ENCODE measurements at places on chromosomes 13 and 19.
A peak's percentile ranks its signal among the peaks of the same experiment; 100 is the strongest.

DNA sequence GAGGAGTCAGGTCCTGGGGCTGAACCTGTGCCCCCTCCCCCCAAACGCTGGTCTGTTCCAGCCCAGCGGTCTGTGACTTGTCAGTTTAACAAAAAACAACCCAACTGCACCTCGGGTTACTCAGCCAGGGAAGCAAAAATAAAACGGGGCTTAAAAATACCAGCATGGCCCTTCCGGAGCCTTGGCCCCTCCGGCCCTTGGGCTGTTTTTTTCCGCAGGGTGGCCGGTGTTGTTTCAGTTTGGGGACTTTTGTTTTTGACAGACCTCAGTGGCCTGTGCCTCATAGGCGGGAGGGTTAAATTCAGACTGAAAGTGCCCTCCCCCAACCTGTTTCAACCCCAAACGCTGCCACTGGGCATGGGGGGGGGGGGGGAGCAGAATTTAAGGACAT, 4.0 kb downstream of the TCF3 start:
- DNase-seq, result no peak
- H3K36me3 ChIP-seq, result peaks cover 56% of the 10 kb centered on the region
- no peaks in the 10 kb centered on the region for H3K27me3 ChIP-seq

GRCh38 chr13:19596086-19596485, 34.8 kb upstream of the TPTE2 start:
- no peak overlapping the region for H3K27ac ChIP-seq
- H3K4me3 ChIP-seq, result no peak overlapping the region
- no peak for DNase-seq
- no peaks in the 10 kb centered on the region for H3K4me1 ChIP-seq
- H3K27me3 ChIP-seq, result peaks cover 13% of the 10 kb centered on the region

DNA sequence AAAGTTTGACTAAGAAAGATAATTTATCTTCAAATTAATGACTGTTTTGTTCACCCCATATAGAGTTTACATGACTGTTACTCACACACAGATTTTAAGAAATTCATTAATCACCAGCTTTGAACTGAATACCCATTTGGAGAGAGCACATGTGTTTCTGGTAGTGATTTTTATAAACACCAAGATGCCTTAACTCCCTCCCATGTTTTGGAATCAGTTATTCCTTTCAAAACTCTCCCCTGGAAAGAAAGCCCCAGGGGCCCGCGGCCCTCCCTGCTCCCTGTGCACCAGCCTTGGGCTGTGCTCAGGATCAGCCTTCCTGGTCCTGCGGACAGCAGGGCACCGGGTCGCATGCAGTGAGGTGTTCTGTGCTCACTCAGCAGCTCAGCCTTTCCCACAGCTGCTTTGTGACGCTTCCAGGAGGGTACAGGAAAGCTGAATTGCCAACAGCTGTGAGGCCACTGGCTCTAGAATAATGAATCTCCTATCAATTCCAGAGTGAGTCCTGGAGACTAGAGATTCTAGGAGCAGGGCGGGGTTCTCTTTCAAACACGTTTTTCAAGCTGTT, 483.2 kb downstream of the EFNB2 start:
- no peak overlapping the region for H3K27ac ChIP-seq
- no peak for DNase-seq
- H3K4me1 ChIP-seq, result no peaks in the 10 kb centered on the region
- H3K27me3 ChIP-seq, result no peaks in the 10 kb centered on the region
- H3K4me3 ChIP-seq, result no peak overlapping the region

- H3K4me1 ChIP-seq, result no peaks in the 10 kb centered on the region
- peaks cover 77% of the 10 kb centered on the region for H3K36me3 ChIP-seq
- no peaks in the 10 kb centered on the region for H3K27me3 ChIP-seq
- H3K27ac ChIP-seq, result no peak overlapping the region
- no peak overlapping the region for H3K4me3 ChIP-seq
Measured at GRCh38 chr19:16088351-16089009, 12.2 kb downstream of the TPM4 start.

DNA sequence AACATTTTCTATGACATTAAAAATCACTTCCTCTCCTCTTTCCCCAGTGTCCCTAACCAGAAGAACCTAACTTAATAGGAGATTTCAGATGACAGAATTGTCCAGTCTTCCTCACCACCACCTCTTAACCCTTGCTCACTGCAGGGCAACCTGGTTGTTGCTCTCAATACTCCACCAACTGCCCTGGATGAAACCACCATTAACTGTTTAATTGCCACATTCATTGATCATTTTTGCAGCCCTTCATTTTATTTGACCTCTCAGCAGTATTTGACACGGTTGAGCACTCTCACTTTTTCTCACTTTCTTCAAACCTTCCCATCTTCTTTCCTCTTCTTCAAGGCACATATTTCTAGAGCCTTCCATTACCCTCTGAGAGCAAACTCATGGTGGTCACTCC, 84.0 kb downstream of the MBNL2 start:
- H3K4me1 ChIP-seq, result peaks cover 15% of the 10 kb centered on the region
- no peaks in the 10 kb centered on the region for H3K27me3 ChIP-seq

DNA sequence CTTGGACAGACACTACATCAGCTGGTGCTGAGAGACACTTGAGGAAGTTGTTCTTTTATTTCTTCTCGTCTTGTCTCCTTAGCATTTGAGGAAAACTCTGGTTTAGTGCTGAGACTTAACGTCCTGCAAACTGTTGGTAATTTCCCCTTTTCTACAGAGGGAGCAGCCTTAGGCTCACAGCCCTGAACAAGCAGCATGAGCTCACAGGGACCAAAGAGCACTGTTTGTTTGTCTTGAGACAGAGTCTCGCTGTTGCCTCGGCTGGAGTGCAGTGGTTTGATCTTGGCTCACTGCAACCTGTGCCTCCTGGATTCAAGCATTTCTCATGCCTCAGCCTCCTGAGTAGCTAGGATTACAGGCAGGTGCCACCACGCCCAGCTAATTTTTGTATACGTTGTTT, 5.5 kb downstream of the ZNF805 start:
- no peak overlapping the region for H3K27ac ChIP-seq
- H3K4me1 ChIP-seq, result peaks cover 8% of the 10 kb centered on the region
- peaks cover 17% of the 10 kb centered on the region for H3K36me3 ChIP-seq
- DNase-seq, result no peak

DNA sequence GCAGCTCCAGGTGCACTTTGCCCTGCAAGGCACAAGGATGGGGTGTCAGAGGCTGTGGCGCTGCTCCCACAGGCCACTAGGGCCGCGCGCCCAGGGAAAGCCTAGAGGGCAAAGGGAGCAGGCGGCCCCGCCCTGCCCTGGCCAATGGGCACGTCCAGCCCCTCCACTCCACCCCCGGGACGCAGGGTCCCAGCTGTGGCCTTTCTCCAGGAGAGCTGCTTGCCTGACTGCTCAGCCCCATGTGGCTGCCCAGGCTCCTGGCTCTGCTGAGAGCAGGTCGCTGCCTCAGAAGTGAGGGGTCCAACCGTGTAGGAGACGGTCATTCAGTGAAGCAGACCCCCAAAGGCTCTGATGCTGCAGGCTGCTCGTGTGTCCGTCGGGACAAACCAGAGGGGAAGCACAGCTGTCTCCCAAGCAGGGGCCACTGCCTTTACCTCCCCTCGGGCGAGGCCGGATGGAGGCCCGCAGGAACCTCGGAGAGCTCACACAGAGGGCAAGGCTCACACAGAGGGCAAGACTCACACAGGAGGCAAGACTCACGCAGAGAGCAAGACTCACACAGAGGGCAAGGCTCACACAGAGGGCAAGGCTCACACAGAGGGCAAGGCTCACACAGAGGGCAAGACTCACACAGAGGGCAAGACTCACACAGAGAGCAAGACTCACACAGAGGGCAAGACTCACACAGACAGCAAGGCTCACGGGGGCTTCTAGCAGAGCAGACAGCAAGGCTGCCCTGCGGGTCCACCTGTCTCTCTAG, 56.2 kb upstream of the C13orf46 start:
- no peak overlapping the region for H3K4me3 ChIP-seq
- peaks cover 6% of the 10 kb centered on the region for H3K36me3 ChIP-seq
- peaks cover 41% of the 10 kb centered on the region for H3K4me1 ChIP-seq

- H3K27ac ChIP-seq, result peak overlapping the region; percentile 90
- H3K27me3 ChIP-seq, result no peaks in the 10 kb centered on the region
- peaks cover 16% of the 10 kb centered on the region for H3K4me1 ChIP-seq
- DNase-seq, result peak; percentile 99
Measured at GRCh38 chr19:45717131-45717982, 13.3 kb downstream of the FBXO46 start.
